ENCODE measurements at places on chromosomes 11 and 22. TPM values are rescaled to one million over a fixed set of nuclear protein-coding genes. Genes with fewer than 3 reads are reported as not detected.

DNA sequence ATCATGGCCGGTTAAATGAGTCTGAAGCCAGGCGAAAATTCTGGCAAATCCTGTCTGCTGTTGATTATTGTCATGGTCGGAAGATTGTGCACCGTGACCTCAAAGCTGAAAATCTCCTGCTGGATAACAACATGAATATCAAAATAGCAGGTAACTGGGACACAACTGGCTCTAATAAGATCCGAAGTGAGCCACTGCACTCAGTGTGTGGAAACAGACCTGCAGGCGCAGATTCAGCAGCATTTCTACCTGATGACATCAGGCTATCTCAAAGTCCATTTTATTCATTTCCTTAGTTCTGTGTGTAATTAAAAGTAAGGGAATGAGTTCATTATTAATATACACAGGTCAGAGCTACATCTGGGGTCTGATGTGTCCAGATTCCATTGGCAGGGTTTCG is 78.2 kb downstream of the PPP2R1B start:
- no peak for DNase-seq

The ZP1 gene
- not detected for total RNA-seq

DNA sequence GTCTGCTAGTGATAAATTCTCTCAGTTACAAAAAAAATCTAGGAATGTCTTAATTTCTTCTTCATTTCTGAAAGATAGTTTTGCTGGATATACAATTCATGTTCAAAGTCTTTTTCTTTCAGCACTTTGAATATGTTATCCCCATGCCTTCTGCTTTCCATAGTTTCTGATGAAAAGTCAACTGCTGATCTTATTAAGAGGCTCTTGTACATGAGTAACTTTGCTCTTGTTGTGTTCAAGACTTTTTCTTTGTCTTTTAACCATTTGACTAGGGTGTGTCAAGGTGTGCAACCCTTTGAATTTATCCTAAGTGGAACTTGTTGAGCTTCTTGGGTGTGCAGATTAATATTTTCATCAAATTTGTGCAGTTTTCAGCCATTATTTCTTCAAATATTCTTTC is 22.1 kb upstream of the ACCSL start:
- DNase-seq = no peak

The LIPT2 gene
- 12.7 TPM for total RNA-seq

GRCh38 chr11:5831196-5831829 is 10.4 kb downstream of the OR52E6 start:
- no peak for DNase-seq

DNA sequence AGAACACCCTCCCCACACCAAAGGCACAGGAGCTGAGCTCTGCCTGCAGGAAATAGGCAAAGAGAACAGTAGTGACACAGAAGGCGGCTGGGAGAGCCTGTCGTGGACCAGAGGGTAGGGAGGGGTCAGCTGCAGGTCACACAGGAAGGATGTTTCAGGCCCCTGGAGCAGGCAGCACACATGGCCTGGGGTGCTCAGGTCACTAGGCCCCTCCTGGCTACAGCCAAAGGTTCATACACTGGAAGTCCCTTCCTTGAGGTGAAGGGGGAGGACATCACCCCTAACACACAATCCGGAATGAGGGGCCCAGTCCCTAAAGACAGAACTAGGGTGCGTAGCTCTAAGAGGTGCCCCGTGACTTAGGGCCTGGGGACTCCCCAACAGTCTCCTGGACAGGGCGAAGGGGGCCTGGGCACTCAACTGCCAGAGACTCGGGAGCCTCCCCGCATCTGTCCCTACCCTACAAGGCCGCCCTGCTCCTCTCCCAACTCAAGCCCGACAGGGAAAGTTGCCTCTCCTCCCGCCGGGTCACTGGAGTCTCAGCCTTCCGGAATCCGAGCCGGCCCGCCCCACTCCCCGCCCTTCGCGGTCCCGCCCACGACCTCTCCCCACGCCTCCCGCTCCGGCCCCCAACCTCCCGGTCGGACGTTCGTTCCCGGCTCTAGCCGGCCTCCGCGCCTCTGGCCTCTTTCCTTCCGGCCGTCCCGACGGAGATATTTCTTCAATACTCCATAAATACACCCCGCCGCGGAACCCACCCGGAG is at the start of gene CYB5R2:
Gene CYB5R2 (minus strand): TSS at position 541 of the 764 bp plus-strand sequence. CDS start 675 bp downstream, outside the sequence.
- no peak for DNase-seq

The SLC35F2 gene
- total RNA-seq = 27.5 TPM

- peak; percentile 67 for DNase-seq
Observed at GRCh38 chr11:2892215-2892966, 6.8 kb upstream of the CDKN1C start.

The CRY2 gene
- 32.3 TPM for total RNA-seq

The HTR3B gene
- not detected for total RNA-seq

The PATE2 gene
- total RNA-seq = not detected
